Frontal cortex (tissue), 4 donors: ENCODE measurements at places on chromosomes 3 and 15. TPM values are rescaled to one million over a fixed set of nuclear protein-coding genes. Genes with fewer than 3 reads are reported as not detected.

NRROS gene
- 0.82 TPM for total RNA-seq

MYO5A gene
- 125 TPM for total RNA-seq

ETV5 gene
- 25.7 TPM for total RNA-seq

SPATA12 gene
- not detected for total RNA-seq

REC114 gene
- total RNA-seq, result not detected

SLC28A2 gene
- total RNA-seq, result not detected

TADA3 gene
- total RNA-seq, result 33.0 TPM

NLGN1 gene
- total RNA-seq, result 59.1 TPM

FAM43A gene
- total RNA-seq, result 4.5 TPM

CCR2 gene
- 0.41 TPM for total RNA-seq

ITGA11 gene
- 2.0 TPM for total RNA-seq

KCNMB2 gene
- total RNA-seq, result 15.1 TPM

GPR27 gene
- 43.6 TPM for total RNA-seq

FBXL22 gene
- 0.82 TPM for total RNA-seq

EPHB1 gene
- 16.7 TPM for total RNA-seq

GABRR3 gene
- not detected for total RNA-seq

CPNE9 gene
- total RNA-seq, result 0.41 TPM

AMIGO3 gene
- total RNA-seq, result not detected

SPTSSB gene
- 3.3 TPM for total RNA-seq

P3H2 gene
- 2.4 TPM for total RNA-seq

A4GNT gene
- not detected for total RNA-seq
